AG10803 (cell line): ENCODE measurements at places on chromosomes 1 and 21.

DNA sequence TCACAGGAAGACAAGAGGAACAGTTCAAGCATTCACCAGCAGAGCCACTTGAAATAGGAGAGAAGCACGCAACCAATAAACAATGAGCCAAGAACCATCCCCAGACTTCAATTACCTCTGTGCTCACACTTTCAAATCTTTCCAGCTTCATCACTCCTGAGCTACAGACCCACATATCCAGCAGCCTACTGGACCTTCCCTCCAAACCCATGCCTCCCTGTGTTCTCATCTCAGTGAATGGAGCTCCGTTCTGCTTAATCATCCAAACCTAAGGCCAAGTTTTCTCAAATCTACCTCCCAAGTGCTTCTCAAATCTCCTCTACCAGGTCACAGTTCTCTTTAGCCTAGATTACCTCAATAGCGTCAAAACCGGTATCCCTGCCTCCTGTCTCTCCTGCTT lies 3.7 kb downstream of the PEF1 start:
- no peak for DNase-seq

DNA sequence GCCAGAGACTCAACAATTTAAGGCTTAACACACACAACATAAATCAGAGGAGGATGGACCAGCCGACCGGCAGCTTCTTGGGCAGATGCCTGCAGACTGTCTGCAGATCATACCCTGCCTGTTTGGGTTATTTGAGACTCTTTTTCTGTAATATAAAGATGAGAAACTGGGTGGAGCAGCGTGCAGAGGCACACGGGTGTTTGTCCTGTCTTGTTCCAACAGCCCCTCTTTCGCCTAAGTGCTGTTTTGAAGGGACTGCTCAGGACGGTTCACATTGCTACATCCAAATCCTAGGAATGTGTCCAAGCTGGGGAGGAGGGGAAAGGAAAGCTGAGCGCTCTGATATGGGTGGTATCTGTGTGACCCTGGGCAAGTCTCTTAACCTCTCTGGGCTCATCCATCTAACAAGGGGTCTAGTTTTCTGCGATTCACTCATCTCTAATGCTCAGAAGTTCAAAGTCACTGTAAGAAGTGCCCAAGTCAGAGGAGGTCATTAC lies 149.9 kb downstream of the CLIC6 start:
- DNase-seq: no peak

DNA sequence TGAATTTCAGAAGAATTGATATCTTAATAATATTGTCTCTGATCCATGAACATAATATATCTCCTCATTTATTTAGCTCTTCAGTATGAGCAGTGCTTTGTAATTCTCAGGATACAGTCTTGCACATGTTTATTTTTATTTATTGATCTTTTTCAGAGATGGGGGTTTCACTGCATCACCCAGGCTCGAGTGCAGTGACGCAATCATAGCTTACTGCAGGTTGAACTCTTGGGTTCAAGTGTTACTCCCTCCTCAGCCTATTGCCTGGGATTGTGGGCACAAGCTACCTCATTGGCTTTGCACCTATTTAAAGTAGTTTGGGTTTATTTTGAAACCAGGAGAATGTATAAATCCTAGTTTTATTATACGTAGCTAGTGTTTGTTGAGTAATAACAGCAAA lies 4.7 kb downstream of the RPS6KC1 start:
- DNase-seq: no peak

GRCh38 chr1:197391303-197392226 lies 123.5 kb downstream of the CRB1 start:
- DNase-seq: no peak

GRCh38 chr1:7389906-7390603 lies 381.0 kb upstream of the VAMP3 start:
- DNase-seq: no peak

DNA sequence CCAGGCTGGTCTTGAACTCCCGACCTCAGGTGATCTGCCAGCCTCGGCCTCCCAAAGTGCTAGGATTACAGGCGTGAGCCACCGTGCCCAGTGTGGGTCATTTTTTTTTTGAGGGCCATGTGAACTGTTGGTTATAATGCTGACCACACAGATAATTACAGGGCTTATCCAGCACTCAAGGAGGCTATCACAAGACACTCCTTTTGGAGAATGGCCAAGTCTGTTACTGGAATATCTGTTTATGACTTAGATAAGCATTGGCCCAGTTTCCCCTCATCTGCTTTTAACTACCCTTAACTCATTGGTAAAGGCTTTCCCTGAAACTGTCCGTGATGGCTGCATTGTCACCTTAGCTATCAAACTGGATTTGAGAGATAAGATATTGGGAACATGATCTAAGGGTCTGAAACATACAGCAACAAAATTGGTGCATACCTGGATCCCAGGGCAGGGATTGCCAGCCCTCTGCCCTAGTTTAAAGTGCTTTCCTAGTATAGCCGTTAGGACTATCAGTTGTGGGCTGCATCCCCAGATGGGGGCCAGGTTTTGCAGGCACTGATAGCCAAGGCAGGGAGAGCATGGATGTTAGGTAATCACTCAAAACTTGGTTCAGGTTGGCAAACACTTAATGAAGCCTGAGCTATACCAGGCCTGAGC lies 15.6 kb downstream of the SZT2 start:
- DNase-seq: no peak

DNA sequence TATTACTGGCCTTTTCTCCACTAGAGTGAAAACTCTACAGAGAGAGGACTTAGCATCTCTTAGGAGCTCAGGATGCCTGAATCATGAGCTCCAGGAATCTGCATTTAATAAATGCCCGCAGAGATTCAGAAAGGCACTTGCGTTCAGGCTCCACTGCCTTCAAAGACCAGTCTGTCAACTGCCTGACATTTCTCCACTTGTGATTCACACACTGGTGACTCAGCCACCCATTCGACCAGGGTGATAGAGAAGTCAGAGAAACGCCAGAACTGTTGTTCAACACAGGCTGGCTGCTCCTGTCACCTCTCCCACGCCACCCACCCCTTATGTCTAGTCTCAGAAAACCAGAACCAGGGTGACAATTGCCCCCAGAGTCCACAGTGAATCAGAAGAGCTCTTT lies 26.9 kb upstream of the LBR start:
- peak; percentile 76 for DNase-seq

GRCh38 chr1:230679192-230679591 lies 34.7 kb downstream of the AGT start:
- DNase-seq: no peak

GRCh38 chr1:245953876-245954660 lies 553.0 kb downstream of the SMYD3 start:
- DNase-seq: no peak

GRCh38 chr21:27219068-27219467 lies 252.2 kb upstream of the ADAMTS5 start:
- DNase-seq: peak; percentile 75

GRCh38 chr1:1567152-1567875 lies 7.3 kb downstream of the SSU72 start:
- DNase-seq: no peak

- peak; percentile 73 for DNase-seq
Measured at GRCh38 chr1:179817789-179818188, 59.8 kb downstream of the TOR1AIP2 start.

- no peak for DNase-seq
Measured at GRCh38 chr1:171280599-171280998, 32.3 kb downstream of the FMO1 start.

GRCh38 chr1:201504179-201504631 lies 2.7 kb downstream of the CSRP1 start:
- DNase-seq: peak; percentile 73

DNA sequence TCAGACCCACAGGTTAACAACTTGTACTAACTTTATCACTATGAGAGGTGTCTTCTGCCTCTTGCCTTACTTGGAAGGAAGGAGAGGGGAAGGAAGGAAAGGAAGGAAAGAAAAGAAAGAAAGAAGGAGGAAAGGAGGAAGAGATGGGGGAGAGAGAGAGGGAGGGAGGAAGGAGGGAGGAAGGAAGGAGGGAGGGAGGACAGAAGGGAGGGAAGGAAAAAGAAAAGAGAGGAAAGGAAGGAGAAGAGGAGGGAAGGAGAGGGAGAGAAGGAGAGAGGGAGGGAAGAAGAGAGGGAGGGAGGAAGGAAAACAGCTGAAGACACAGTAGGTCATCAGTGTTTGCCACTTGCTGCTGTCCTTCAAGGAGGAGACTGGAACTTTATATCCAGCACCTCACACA lies 5.3 kb upstream of the SIPA1L2 start:
- DNase-seq: no peak

DNA sequence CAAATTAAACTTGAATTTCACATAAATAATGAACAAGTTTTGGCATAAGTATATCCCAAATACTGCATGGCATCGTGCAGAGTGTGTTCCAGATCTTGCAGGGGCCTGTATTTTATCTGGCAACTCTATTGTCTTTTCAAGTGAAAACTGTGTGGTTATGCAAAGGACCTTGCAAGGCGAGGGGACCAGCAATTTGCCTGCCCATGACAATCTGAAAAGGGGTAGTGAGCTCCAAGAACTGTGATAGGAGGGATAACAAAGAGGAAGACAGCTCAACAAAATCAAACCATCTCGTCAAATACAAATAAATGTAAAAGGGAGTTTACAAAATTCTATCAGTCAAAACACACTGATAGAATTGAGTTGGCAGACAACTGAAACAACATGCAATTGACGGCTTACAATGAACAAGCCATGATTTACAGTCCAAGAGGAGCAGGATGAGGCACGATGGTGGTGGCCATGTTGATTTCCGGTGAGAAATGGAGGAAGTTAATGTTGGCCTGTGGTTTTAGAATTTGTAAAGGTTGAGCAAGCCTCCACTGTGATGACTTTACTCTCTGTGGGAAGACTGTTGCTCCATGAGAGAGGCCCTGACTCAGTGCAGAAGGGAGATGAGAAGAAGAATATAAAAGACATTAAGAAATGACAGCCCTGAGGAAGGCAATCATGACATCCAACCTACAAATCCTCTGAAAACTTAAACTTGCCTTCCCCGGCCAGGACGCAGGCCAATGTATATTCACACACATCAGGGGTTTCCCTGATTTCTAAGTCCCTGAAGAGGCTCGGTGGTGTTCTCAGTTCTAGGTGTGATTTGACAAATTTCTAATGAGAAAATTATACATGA lies 132.2 kb downstream of the ADSS2 start:
- peak; percentile 90 for DNase-seq

DNA sequence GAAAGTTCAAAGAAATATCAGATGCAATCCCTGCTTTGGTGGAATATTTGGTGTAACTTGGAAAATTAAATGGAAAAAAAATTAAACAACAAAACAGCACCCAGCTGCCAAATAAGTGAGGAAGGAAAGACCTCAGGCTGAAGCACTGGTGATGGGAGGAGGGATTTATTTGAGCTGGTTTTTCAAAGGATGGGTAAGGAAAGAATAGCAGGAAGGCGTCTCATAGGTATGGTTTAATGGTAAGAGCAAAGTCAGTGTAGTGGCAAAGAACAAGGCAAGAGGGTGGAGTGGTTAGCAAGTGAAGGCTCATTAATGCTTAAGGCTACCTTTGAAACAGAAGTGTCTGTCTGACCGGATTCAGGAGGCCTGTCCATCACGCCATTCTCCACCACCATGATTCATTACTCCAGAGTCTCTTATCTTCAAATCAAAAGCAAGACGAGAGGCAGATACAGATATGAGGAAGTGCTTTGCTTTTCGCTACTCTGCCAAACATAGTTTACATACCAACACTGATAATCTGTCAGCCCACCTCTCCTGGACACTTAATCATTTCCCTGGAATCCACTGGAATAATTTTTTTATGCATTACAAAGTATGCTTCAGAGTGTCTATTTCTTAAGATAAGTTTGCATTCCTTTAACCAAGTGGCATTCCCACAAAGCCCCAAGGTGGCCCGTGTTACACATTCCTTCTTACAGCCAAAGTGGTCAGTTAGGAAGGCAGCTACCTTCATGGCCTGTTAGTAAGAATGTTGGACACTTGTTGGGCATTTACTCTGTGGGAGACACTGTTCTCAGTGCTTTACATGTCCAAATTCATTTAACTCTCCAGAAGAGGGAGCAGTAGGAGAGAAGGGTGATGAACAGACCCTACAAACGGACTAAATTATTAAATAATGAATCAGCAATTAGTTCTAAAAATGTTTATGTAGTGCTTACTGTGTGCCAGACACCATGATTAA lies 146.6 kb downstream of the ROR1 start:
- peak; percentile 95 for DNase-seq

GRCh38 chr1:225685476-225686176 lies 32.7 kb upstream of the ENAH start:
- DNase-seq: no peak

- DNase-seq: no peak
Measured at GRCh38 chr1:192601143-192601542, 25.6 kb downstream of the RGS1 start.

DNA sequence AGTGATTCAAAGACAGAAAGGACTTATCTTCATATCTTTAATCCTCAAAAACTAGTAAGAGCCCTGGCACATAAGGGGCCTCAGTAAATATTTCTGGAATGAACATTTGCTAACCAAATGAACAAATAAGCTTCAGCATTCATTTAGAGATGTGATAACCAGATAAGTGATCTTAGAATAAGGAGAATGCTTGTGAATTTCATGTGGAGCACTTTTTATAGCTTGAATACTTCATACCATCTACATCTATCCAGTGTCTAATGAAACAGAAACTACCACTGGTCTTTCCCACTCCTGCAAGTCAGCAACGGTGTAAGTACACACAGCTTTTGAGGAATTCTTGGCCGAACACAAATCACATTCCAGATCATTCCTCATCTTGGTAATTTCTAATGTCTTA lies 38.5 kb downstream of the EDEM3 start:
- peak; percentile 41 for DNase-seq

- DNase-seq: no peak
Measured at GRCh38 chr1:196121181-196121580, 487.1 kb downstream of the KCNT2 start.

- peak; percentile 55 for DNase-seq
Measured at GRCh38 chr1:214416417-214416816, 135.0 kb downstream of the PTPN14 start.

DNA sequence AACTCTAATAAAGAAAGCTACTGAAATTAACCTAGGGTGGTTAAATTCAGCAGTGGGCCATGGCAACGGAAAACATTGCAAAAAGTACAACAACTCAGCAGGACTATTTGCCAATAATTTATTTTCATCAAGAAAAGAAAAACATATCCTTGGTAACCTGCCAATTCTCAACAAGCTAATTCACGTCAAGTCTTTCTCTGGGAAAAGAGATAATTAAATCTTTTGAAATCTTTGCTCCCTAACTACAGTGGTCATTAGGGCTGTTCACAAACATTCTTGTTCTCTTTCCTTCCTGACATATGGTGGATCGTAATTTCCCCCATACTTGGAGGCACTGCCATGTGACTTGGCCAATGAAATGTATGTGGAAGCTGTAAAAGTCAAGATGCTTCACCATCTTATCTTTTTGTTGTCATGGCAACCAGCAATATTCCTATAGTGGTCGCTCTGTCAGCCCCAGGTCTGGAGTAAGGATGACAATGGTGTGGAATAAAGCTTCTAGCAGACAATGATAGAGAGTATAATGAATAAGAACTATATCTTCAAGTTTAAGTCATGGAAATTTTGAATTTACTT lies 29.6 kb upstream of the ZNF326 start:
- no peak for DNase-seq

DNA sequence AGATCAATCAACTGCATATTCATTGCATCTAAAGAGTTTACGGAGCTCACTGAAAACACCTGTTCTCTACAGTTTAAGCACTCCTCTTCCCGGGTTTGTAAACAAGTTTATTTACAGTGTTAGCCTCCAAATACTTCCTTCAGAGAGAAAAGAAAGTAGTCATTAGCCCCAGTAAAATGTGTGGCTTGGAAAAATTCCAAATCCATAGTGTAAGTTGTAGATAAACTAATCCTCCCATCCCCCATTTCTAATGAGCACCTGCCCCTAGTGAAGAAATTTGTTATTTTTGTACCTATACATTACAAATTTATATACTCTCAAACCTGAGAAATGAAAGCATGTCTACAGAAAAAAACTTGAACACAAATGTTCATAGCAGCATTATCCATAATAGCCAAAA lies 21.9 kb downstream of the PUM1 start:
- no peak for DNase-seq
